Bronchus fibroblast of lung (primary cell): ENCODE measurements at places on chromosomes 6 and 20. TPM values are rescaled to one million over a fixed set of nuclear protein-coding genes. Genes with fewer than 3 reads are reported as not detected.

Gene B3GALT4
- total RNA-seq: 4.4 and 4.9 TPM in 2 replicates

Gene PAK5
- total RNA-seq: under 0.01 TPM in 1 of 2 replicates, not detected in the other

Gene GMNN
- total RNA-seq: 49.7 and 51.6 TPM in 2 replicates

Gene CAPN11
- not detected in 2 replicates for total RNA-seq

Gene UBR2
- total RNA-seq: 10.0 and 10.1 TPM in 2 replicates
